ENCODE measurements at places on chromosomes 2 and 18. TPM values are rescaled to one million over a fixed set of nuclear protein-coding genes. Genes with fewer than 3 reads are reported as not detected.

GRCh38 chr2:232365621-232366321 is 12.8 kb upstream of the ALPP start:
- H3K27ac ChIP-seq = no peak overlapping the region
- H3K4me1 ChIP-seq = peaks cover 21% of the 10 kb centered on the region
- no peaks in the 10 kb centered on the region for H3K36me3 ChIP-seq
- no peak overlapping the region for H3K4me3 ChIP-seq

DNA sequence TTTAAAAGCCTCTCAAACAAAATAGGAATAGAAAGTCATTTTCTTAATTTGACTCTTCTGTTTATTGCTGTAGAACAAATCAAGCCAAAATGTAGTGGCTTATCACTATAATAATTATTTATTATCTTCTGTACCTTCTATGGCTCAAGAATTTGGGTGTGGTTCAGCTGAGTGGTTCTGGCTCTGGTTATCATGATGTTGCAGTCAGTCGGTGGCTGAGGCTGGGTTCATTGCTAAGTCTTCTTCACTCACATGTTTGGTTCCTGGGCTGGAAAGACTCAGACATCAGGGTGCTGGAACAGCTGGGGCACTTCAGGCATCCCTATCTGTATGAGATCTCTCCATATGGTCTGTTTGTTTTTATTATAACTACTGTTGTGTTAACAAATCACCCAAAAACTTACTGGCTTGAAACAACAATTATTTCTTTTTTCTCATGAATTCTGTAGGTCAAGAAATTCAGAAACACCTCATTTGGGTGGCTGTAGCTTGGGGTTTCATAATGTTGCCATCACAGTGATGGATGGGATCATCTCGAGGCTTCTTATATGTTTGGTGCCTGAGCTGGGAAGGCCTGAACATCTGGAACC is 242.6 kb upstream of the FBXO11 start:
- H3K27me3 ChIP-seq = no peaks in the 10 kb centered on the region
- H3K4me1 ChIP-seq = peaks cover 27% of the 10 kb centered on the region
- no peaks in the 10 kb centered on the region for H3K36me3 ChIP-seq
- H3K4me3 ChIP-seq = no peak overlapping the region
- no peak overlapping the region for H3K27ac ChIP-seq

DNA sequence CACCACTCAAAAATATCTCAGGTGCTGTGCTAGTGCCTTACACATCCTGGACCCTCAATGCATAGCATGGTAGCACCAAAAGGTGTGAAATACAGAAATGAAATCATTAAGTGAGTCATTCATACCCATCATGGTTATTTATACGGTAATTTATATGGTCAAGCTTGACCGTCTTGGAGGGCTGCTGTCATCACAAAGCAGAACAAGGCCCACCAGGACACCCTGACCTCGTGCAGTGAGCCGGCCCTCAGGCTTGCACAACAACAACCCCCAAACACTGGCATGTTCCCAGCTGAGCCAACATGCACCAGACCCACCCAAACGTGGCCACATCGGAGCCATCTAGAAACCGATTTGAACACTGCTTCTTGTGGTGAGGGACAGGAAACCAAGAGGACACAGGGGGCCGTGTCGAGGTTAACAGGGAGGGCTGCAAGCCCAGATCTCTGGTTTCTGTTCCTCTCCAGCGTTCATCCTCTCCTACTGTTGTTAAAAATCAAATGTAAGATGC is 378.5 kb upstream of the ID2 start:
- DNase-seq = peak; percentile 81
- H3K4me1 ChIP-seq = peaks cover 82% of the 10 kb centered on the region
- H3K36me3 ChIP-seq = peaks cover 19% of the 10 kb centered on the region
- H3K27me3 ChIP-seq = no peaks in the 10 kb centered on the region
- H3K27ac ChIP-seq = peak overlapping the region; percentile 10

- H3K36me3 ChIP-seq = no peaks in the 10 kb centered on the region
- H3K27ac ChIP-seq = no peak overlapping the region
- H3K4me3 ChIP-seq = no peak overlapping the region
- no peaks in the 10 kb centered on the region for H3K4me1 ChIP-seq
- DNase-seq = peak; percentile 61
These were observed 73.1 kb upstream of the PXDN start for GRCh38 chr2:1817256-1818051.

- no peak overlapping the region for H3K27ac ChIP-seq
- H3K4me3 ChIP-seq = no peak overlapping the region
- DNase-seq = no peak
- no peaks in the 10 kb centered on the region for H3K36me3 ChIP-seq
- no peaks in the 10 kb centered on the region for H3K4me1 ChIP-seq
- H3K27me3 ChIP-seq = peaks cover 14% of the 10 kb centered on the region
These were observed 307.1 kb downstream of the STK39 start for GRCh38 chr2:167940346-167940725.

DNA sequence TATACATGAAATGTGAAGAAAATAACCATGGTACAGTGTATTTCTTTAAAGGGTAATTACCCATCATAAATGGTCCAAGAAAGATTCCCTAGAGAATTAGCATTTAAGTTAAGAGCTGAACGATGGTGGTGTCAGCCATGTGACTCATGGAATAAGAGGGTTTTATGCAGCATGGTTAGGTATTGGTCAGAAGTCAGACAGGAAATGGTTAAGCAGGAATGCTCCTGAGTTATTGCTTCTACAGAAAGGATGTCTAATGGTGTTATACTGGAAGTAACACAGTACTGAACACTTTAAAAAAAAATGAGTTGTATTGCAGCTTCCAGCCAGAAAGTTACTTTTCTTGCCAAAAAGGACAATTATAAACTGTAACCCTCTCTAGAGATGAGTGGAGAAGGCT is 72.7 kb upstream of the UBE2E3 start:
- H3K27ac ChIP-seq = no peak overlapping the region
- no peaks in the 10 kb centered on the region for H3K4me1 ChIP-seq
- H3K4me3 ChIP-seq = no peak overlapping the region
- peaks cover 24% of the 10 kb centered on the region for H3K27me3 ChIP-seq

GRCh38 chr2:169190197-169190775 is 120.9 kb downstream of the DHRS9 start:
- no peak overlapping the region for H3K27ac ChIP-seq
- no peak overlapping the region for H3K4me3 ChIP-seq
- H3K4me1 ChIP-seq = no peaks in the 10 kb centered on the region

DNA sequence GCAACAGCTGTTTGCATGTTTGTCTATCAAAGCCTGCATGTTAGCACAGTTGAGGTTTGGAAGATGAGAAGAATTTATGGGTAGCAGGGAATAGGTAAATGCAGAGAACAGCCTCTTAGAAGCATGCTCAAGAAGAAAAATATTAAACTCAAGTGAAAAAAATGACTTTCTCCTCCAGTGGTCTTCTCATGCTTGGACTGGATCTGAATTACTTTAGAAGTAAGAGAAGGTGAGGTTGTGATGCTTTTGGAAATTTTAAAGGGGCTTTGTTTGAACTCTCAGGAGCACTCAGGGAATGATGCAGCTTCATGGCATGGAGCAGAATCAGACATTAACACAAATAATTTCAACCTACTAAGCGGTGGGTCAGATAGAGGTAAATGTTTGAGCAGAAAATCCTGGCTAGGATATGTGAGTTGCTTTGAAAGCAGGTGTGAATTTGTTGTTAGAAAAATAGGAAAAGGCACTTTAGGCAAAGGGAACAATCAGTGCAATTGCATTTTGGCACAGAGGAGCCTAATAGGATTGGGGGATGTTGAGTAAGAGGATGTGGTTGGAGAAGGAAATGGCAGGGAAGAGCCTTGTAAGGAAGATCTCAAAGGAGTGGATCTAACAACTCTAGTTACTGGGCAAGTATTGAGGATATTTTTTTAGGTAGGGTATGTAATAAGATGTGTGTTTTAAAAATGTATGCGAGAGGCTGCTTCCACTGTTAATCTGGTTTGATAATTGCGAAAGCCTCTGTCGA is 76.3 kb downstream of the DDX1 start:
- H3K4me1 ChIP-seq = no peaks in the 10 kb centered on the region
- no peak for DNase-seq
- H3K36me3 ChIP-seq = no peaks in the 10 kb centered on the region
- no peak overlapping the region for H3K4me3 ChIP-seq
- H3K27ac ChIP-seq = no peak overlapping the region

- H3K27ac ChIP-seq = no peak overlapping the region
- H3K4me1 ChIP-seq = peaks cover 7% of the 10 kb centered on the region
- no peak overlapping the region for H3K4me3 ChIP-seq
- peak; percentile 36 for DNase-seq
- no peaks in the 10 kb centered on the region for H3K27me3 ChIP-seq
These were observed 132.8 kb downstream of the TPO start for GRCh38 chr2:1546023-1546591.

GRCh38 chr2:72915320-72915906 is 1.9 kb upstream of the EMX1 start:
- H3K36me3 ChIP-seq = no peaks in the 10 kb centered on the region
- no peak for DNase-seq
- no peak overlapping the region for H3K27ac ChIP-seq

DNA sequence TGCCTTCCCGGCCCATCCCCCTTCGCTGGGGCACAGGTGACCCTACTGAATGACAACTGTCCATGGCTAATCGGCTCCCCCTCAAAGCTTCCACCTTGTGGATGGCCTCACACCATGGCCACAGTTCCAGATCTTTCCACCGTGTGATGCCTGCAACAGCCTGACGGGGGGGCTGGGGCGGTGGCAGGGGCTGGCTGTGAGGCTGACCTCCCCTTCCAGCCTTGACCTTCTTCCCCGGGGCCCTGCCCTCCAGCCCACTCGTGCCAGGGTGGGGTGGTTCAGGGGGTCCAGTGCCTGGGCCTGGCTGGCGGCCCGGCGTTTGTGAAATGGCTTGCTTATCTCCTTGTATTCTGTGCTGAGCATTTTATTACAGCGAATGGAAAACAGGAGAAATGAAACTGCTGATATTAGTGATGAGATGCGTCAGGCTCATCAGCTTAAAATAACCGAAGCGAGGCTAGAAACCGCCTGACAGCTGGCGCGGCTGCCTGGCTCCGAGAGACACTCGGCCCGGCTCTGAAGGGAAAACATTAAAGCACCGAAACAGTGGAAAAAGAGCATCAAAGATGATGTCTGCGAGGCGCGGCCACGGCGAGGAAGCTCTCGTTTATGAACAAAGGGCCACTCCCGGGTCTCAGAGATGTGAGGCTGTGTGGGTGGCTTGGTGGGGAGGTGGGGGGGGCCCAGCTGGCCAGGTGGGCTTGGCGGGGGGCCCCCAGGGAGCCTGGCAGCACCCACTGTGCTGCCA is 916 bp upstream of the PDCD1 start:
- peaks cover 5% of the 10 kb centered on the region for H3K36me3 ChIP-seq
- H3K27ac ChIP-seq = peak overlapping the region; percentile 94
- H3K4me3 ChIP-seq = peak overlapping the region; percentile 85
- peaks cover 73% of the 10 kb centered on the region for H3K4me1 ChIP-seq
- DNase-seq = peak; percentile 71

GRCh38 chr2:189937691-189938090 is 124.8 kb downstream of the MSTN start:
- DNase-seq = no peak
- no peak overlapping the region for H3K4me3 ChIP-seq
- H3K36me3 ChIP-seq = peaks cover 7% of the 10 kb centered on the region
- no peak overlapping the region for H3K27ac ChIP-seq

DNA sequence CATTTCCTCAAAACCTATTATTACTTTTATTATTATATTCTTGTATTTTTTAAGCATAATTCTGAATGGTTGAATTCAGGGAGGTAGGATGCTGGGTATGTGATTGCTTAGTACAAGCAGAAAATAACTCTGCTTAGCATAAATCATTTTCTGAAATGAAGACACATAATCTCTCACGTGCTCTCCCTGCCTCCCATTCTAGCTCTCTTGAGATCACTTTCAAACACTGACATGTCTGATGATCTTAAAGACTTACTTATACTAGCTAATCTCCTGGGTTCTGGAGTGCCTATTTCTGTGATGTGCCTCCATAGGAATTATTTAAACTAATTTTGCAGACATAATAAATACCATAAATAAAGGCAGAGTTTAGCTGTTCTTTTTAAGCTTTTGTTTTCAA is 1136.0 kb downstream of the SUCLG1 start:
- DNase-seq = no peak
- no peak overlapping the region for H3K27ac ChIP-seq
- no peaks in the 10 kb centered on the region for H3K4me1 ChIP-seq

DNA sequence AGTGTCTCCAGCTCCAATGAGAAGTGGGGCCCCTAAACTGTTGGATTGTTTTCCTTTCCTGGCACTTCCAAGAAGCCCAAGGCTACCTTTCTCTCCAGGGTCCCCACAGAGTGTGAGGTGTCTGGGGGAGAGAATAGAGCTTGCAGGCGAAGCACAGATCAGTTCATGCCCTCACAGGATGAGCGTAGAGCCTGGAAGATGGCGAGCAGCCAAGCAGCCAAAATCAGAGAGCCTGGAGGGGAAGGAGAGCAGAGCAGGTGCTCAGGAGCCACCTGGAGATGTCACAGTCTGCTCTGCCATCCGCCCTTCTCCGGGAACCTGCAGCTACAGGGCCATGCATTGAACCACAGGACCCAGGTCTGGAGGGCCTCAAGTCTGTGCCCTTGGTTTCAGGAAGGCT is 54.7 kb upstream of the TCF7L1 start:
- peaks cover 25% of the 10 kb centered on the region for H3K27me3 ChIP-seq
- no peak overlapping the region for H3K27ac ChIP-seq
- H3K4me3 ChIP-seq = no peak overlapping the region
- H3K4me1 ChIP-seq = no peaks in the 10 kb centered on the region

DNA sequence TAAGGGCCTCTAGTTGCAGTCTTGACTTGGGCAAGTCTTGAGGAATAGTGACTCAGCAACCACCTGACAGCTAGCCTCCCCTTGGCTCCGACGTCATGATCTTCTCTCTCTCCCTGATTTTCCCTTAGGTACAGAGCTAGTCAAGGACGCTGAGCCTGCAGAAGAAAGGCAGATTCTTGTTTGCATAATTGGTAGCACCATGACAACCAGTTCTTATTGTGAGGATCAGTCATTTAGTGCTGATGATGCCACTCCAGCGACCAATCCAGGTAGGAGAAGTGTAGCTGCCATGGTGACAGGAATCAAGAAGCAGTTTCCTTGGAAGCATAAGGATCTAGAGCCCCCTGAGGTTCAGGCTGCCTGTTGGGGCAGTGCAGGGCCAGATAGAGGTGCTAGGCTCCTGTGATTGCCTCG is 2.8 kb upstream of the RESP18 start:
- H3K4me1 ChIP-seq = no peaks in the 10 kb centered on the region
- no peak overlapping the region for H3K27ac ChIP-seq
- peaks cover 51% of the 10 kb centered on the region for H3K27me3 ChIP-seq
- no peak overlapping the region for H3K4me3 ChIP-seq
- DNase-seq = no peak

- H3K27me3 ChIP-seq = no peaks in the 10 kb centered on the region
- H3K27ac ChIP-seq = peak overlapping the region; percentile 38
- peaks cover 15% of the 10 kb centered on the region for H3K4me1 ChIP-seq
- H3K36me3 ChIP-seq = peaks cover 19% of the 10 kb centered on the region
These were observed 67.5 kb downstream of the EMILIN2 start for GRCh38 chr18:2914185-2914880.

Gene MBOAT2
- 7.7 TPM for total RNA-seq

Gene FAM228A
- 0.14 TPM for total RNA-seq

Gene SIGLEC15
- total RNA-seq = not detected

Gene CD8A
- total RNA-seq = 222 TPM

Gene SP140L
- total RNA-seq = 59.9 TPM

Gene HOXD1
- total RNA-seq = not detected

Gene SERPINB3
- not detected for total RNA-seq

Gene CNDP1
- 0.16 TPM for total RNA-seq

Gene LINC00305
- total RNA-seq = not detected

Gene SPP2
- total RNA-seq = not detected

Gene TXNL1
- 69.7 TPM for total RNA-seq

Gene EVA1A
- total RNA-seq = 0.56 TPM

Measured in activated T-cell treated with anti-CD3 and anti-CD28 coated beads, Interleukin-2, amount 50 U/mL, for 72 hours (primary cell).